MCF 10A (cell line): ENCODE measurements at places on chromosomes 11 and 22.

DNA sequence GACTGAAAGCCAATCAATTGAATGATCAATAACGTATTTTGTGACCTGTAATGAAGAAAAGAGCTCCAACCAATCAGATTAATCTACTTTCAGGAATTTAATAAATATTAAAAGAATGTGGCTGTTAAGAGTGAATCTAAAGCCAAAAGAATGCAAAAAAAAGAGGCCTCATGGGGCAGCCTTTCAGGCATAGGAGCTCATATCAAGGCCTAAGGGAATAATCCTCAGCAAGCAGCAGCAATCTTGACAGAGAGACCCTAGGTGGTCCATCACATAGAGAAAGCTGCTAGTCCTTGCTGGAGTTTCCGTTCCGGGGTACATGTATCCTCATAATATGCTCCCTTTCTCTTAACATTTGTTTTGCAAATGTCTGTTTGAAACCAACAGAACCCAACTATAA, 313.1 kb upstream of the PITPNB start:
- DNase-seq: no peak

- peak; percentile 22 for DNase-seq
Observed at GRCh38 chr11:44243595-44244343, 66.2 kb downstream of the ALX4 start.

- DNase-seq: peak; percentile 76
Observed at GRCh38 chr22:19730655-19731360, 7.5 kb downstream of the GP1BB start.

GRCh38 chr11:78221396-78222315, 32.9 kb downstream of the USP35 start:
- DNase-seq: no peak

DNA sequence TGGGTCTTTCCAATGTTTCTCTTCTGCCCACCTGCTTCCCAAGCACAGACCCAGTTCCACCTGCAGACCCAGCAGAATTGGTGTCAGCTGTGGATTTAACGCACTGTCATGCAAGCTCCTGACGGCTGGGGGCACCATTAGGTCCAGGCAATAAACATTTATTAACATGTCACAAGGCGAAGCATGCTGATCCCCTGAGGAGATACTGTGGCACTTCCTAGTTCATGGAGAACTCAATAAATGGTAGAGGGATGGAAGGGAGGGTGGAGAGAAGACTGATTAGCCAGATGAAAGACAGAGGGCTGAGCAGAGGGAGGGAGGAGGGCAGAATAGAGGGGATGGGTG, 68.3 kb upstream of the TSPAN18 start:
- DNase-seq: no peak

GRCh38 chr11:74004759-74005615, 3.9 kb downstream of the UCP3 start:
- DNase-seq: no peak

DNA sequence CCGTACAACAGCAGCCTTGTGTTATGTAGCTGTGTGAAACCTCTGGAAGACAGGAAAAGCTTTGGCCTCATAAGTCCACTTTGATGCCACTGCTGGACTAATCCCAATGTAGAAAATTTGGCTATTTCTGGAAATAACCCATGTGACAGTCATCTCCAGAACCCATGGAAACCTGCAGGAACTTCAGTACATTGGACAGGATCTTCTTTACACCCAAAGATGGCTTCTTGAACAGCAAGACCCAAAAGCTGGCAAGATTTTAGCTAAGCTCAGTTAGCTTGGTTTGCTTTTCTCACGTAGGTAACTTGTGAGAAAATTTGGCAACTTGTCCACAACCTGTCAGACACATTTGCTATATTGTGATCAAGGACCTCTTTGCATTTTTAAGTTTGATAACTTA, 74.8 kb upstream of the RCN1 start:
- DNase-seq: no peak

- DNase-seq: no peak
Observed at GRCh38 chr11:692824-693414, 2.1 kb downstream of the DEAF1 start.

DNA sequence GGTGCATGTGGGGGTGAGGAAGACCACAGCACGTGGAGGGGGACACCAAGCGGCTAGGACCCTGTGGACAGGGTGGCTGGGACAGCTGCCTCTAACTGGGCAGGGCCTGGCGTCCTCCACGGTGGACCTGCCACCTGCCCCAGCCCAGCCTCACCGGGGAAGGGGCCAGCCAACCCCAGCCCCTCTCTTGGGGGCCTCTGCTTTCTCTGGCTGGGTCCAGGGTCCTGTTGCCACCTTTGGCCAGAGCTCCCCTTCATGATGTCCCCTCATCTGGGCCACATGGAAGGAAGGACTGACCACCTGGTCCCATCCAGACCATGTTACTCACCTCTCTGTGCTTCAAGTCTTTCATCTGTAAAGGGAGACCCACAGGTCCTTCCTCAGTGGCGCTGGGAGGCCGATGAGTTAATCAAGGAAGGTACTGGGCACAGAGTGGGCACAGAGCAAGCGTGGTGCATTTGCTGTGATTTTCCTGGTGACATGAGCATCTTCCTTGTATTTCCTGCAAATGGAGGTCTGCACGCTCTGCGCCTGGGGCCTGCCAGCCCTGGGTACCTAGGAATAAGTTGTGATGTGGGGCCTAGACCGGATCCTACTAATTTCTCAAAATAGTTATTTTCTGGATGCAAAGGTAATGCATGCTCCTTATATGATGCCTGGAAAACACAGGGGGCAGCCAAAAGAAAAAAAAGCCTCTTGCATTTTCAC, 538.4 kb downstream of the TBC1D22A start:
- DNase-seq: no peak

GRCh38 chr11:76704171-76704948, 33.8 kb upstream of the LRRC32 start:
- no peak for DNase-seq

- DNase-seq: no peak
Observed at GRCh38 chr11:58188770-58189169, at the start of gene OR9Q2. Gene OR9Q2 (plus strand): TSS chr11:58189070. CDS start chr11:58190491, 1,421 bp downstream.
